ENCODE measurements at places on chromosomes 6 and 20. TPM values are rescaled to one million over a fixed set of nuclear protein-coding genes. Genes with fewer than 3 reads are reported as not detected.

DNA sequence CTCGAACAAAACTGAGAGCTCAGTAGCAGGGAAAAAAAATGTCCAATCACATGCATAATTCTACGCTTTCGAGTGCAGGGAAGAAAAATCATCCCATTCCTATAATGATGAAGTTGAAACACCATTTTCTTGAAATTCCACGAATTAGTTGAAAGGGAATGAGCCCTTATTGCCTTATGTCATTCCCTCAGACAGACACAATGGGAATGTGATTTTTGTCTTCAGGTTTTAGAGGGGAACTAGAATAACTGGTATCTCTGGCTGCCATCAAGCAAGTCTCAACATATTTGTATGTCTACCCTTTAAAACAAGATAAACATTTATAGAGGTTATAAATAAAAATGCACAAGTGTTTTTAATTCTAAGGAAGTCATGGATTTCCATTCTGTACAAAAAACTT lies 87.9 kb downstream of the KIF13A start:
- DNase-seq = no peak

DNA sequence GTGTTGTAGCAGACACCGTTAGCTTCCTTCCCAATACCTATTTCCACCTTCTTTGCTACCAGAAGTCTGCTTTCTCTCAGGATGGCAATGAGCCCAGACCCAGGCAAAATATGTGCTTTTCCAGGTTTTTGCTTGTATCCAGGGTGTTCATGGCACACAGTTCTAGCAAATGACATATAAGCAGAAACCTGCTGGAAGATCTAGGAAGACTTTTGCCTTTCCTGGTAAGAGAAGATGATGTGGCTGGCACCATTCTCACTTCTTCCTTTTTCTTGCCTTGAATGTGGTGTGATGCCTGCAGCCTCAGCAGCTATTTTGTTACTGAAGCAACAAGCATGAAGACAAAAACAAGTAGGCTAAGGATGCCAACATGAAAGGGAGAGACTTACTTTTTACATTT lies 19.2 kb upstream of the TBC1D22B start:
- no peak for DNase-seq

GRCh38 chr6:147503587-147503986 lies 4.9 kb upstream of the SAMD5 start:
- no peak for DNase-seq

DNA sequence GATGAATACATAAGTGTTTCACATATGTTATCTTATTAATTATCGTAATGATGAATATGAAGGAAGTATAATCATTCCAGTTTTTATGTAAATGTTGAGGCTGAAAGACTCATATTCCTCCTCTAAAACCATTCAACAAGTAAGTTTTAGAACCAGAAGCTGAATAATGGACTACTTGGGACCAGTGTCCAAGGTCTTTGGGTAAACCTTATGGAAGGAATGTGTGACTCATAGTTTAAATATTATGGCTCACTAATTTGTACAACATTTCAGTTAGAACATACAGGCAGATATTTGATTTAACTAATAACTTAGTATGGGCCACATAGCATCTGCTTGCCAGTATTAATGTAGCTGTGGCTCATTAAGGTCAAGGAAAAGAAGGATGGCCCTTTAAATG lies 209.6 kb downstream of the TFAP2B start:
- DNase-seq = no peak

GSTA1 gene
- not detected for total RNA-seq

- peak; percentile 36 for DNase-seq
These were observed 3.0 kb downstream of the E2F3 start for GRCh38 chr6:20404641-20405032.

UST gene
- total RNA-seq = 6.3 TPM

- no peak for DNase-seq
These were observed 1.6 kb downstream of the SLC24A3 start for GRCh38 chr20:19213946-19214490.

DNA sequence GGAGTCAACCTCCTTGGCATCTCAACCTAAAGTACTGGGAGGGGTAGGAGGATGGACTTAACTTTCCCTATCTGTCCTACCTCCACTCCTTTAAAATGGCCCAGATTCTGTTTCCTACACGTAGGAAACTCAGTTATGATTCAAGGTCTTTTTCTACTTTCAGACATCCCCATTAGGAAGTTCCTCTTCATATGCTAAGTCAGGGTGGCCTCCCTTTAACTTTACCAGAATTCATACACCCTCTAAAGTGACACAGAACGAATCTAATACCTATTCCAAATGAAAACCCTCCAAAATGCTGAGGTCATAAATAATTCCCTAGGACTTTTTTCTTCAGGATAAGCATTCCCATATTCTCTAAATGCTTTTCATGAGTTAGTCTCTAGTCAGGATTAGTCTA lies 15.6 kb downstream of the ARG1 start:
- DNase-seq = no peak

- no peak for DNase-seq
These were observed 717 bp upstream of the ASF1A start for GRCh38 chr6:118893064-118893806.

DNA sequence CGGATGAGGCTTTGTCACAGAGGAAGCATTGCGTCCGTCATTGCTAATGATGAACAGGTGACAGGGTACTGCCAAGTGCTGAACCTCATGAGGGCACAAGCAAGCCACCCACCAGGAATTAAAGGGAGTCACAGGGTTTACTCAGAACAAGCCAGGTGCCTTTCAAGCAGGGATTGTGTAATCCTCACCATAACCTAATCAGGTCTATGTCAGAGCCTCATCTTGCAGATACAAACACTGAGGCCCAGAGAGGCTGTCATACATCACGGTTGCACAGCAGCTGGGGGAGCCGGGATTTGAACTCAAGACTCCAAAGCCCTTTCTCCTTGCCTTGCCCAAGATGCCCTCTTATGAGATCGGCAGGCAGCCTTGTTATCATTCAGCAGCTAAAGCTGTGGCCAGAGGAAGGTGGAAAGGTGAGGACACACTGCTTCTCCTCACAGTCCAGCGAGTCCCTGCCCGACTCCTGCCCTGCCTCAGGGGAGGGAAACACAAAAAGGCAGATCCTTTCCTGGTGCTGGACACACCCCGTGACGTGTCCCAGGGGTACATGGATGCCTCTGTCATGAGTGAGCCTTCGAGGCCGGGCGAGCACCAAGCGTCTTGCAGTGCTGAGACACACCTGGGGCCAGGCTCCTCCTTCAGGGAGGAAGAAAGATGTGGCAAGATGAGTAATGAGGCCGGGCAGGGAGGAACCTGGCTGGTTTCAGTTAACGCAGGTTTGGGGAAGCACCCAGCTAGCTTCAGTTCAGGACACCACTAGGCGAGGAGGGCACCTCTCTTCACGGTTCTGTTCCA lies 214.9 kb downstream of the LY86 start:
- DNase-seq = no peak

DDX43 gene
- total RNA-seq = not detected

SLC35A1 gene
- total RNA-seq = 24.0 TPM

- no peak for DNase-seq
These were observed 24.1 kb upstream of the SERPINB1 start for GRCh38 chr6:2865694-2866151.

DNA sequence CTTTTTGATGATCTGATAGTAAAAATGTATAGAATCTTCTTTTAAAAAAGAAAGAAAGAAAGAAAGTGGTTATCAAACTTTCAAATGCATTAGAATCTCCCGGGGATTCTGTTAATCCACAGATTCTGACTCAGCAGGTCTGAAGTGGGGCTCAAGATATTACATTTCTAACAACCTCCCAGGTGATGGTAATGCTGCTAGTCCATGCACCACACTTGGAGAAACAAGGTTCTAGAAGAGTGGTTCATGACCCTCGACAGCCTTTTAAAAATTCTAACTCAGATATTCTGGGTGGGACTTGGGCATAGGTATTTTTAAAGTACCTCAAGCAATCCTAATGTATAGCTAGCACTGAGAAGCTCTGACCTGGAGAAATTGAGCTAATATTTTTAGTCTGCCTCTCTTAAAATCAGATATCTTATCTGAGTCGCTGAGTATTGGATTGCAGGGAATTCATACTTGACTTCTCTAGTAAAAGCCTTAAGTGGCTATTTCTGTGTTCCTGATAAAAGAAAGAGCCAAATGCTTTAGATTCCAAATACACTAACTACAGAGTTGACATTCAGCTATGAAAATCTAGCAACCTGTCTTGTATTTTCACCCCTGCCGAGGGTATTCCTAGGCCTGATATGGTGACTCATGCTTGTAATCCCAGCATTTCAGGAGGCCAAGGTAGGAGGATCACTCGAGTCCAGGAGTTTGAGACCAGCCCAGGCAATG lies 252.4 kb downstream of the PHACTR1 start:
- no peak for DNase-seq

GRCh38 chr6:132961610-132962009 lies 147.2 kb downstream of the RPS12 start:
- no peak for DNase-seq

GRCh38 chr20:58497076-58497641 lies 18.0 kb downstream of the APCDD1L start:
- no peak for DNase-seq

GRCh38 chr6:82687855-82688254 lies 324.2 kb downstream of the TPBG start:
- no peak for DNase-seq

DNA sequence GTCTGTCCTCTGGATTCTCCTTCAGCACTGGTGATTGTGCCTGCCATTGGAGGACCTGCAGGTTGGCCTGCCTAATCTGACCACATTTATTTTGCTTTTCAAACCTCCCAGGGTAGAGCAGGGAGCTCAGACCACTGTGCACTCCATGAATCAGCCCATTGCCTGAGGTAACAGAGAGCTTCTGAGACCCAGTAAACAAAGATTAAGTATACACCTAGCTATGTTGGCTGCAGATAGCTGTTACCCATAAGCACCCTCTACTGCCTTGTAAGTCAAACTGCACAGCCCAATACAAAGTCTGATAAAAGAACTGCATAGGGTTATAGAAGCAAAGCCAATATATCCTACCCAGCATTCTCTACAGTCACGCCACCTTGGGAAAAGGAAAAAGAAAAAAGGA lies 338.7 kb downstream of the HTR1B start:
- DNase-seq = no peak

DNA sequence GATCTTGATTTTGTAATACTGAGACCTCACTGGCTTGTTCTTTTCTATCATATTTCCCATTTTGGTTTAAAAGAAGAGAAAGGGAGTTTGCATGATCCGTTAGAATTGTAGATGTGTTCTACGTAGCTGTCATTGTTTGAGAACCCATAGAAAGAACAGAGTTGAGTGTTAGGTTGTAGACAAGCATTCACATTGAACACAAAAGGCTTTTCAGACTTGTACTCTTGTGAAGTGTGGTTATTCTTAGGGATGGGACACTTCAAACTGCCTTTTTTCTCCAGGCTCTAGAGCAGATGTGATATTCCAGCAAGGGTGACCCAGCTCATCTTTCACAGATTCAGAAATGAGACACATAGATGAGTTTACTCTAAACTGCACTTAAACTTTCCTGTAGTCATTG lies 19.9 kb downstream of the FOXO3 start:
- no peak for DNase-seq

SH3BGRL2 gene
- 24.7 TPM for total RNA-seq

DNA sequence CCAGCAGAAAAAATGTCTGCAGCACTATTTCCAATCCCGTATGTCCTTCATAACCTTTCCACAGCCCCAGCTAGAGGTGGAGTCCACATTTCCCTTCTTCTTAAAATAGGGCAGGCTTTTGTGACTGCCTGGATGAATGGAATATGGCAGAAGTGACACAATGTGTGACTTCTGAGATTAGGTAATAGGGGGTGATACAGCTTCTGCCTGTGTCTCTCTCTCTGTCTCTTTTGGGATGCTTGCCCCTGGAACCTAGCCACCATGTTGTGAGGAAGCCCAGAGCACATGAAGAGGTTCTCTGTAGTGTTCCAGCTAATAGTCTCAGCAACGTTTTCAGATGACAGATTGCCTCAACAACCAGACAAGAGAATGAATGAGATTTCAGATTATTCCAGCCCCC lies 51.4 kb downstream of the CLIC5 start:
- no peak for DNase-seq

DNA sequence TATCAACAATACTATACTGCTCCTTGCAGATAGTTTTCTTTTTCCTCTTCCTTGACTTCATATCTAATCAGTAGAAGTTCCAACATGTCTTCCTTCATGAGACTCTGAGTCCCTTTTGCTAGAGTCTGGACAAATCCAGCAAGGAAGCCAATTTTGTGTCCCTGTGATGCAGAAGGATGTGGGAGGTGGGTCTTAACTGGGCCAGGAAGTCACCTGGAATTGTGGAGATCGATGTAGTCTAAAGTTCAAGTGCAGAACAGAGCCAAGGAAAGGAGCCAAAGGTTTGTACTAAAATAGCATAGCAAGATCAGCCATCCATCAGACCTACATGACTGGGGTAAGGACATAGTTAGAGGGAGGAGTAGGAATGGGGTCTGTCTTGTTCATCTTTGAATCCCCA lies 37.6 kb downstream of the SPTLC3 start:
- no peak for DNase-seq

PGK2 gene
- total RNA-seq = not detected

SPATA2 gene
- 8.8 TPM for total RNA-seq

TSPYL4 gene
- 41.2 TPM for total RNA-seq

DNA sequence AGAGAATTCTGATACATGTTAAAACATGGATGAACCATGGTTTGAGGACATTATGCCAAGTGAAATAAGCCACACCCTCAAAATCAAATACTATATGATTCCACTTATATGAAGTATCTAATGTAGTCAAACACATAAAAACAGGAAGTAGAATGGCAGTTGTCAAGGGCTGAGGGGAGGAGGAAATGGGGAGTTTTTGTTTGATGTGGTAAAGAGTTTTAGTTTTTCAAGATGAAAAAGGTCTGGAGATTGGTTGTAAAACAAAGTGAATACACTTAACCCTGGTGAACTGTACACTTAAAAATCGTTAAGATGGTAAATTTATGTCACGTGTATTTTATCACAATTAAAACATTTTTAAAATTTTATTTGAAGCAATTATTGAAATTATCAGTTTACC lies 127.4 kb upstream of the GRIK2 start:
- no peak for DNase-seq

CDKAL1 gene
- 22.6 TPM for total RNA-seq

DNA sequence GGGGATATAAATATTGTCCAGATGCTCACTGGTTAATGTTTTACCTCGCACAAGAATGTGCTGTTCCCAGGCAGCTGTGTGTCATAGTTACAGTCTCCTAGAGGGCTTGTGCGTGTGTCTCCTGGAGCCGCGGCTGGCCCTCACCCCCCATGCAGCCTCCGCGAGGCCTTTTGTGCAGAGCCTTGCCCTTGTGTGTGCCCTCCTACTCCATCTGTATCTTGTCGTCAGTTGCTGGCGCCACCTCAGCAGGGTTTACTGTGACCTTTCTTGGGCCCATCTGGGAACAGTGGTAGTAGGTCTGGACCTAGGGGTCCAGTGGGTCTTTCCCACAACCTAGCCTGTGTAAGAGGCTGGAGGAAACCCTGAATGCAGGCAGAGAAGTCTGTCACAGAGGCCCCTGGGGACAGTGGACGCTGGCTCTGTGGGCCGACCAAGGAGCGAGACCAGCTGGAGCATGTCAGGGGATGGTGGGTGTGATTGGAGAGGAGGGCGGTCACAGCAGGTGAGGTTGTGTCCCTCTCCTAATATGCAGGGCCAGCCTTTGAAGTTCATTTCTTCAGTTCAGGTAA lies 35.2 kb downstream of the PPP1R14C start:
- no peak for DNase-seq
